Activated CD4-positive, alpha-beta T cell treated with anti-CD3 and anti-CD28 coated beads for 24 hours (primary cell): ENCODE measurements at places on chromosomes 7 and 10.

DNA sequence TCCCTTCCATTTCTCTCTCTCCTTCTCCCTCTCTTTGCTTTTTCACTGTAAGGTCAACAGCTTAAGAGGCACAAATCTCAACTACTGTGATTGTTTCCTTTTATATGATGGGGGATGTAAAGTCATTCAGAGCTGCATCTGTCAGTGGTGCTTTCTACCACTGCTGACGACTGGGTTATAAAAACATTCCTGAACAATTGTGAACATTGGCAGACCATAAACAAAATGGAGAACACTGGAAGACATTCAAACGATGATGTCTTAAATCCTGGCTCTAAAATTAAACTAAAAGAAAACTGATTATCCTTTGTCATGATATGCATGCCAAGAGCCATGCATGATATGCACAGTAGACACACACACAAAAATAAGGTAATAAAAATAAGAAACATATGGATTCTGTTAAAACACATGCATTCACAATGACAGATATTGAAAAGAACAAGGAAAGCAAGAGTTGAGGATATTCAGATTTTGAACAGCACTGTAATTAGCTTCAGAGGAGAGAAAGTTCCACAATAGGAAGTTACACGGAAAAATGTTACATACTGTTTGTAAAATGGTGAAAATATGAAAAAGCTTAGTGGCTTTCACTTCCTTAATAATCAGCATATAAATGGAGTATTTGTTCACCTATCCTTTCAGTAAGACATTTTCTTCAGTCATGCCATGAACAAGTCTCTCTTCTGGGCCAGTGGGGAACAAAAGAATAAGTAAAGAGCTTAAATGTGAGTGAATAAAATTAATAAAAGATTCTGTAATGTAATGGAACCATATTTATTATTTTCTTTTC, 89.2 kb downstream of the RNLS start:
- no peak for DNase-seq

- DNase-seq, result peak; percentile 3
Measured at GRCh38 chr10:30637881-30638467, 8.4 kb upstream of the LYZL2 start.

GRCh38 chr10:131905603-131906268, 4.9 kb downstream of the PPP2R2D start:
- DNase-seq, result no peak

- no peak for DNase-seq
Measured at GRCh38 chr7:38736138-38736537, 105.0 kb upstream of the AMPH start.

DNA sequence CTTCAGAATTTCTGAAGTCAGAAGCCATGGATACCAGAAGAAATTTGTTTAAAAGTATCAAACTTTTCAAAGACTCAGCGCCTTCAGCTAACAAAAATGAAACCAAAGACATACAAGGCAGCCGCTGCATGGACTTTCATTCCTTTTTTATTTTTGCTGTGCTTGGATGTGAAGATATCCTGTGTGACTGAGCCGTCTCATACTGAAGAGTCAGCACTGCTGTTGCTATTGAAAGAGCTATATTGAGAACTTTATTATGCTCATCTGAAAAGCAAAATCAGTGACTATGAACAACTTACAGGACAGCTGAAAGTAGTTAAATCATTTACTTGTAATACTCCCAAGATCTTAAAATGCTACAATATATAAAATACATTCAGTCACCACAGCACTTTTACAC, 809.2 kb downstream of the NXPH1 start:
- DNase-seq, result no peak

- DNase-seq, result no peak
Measured at GRCh38 chr7:66974986-66975590, 20.3 kb downstream of the SBDS start.

DNA sequence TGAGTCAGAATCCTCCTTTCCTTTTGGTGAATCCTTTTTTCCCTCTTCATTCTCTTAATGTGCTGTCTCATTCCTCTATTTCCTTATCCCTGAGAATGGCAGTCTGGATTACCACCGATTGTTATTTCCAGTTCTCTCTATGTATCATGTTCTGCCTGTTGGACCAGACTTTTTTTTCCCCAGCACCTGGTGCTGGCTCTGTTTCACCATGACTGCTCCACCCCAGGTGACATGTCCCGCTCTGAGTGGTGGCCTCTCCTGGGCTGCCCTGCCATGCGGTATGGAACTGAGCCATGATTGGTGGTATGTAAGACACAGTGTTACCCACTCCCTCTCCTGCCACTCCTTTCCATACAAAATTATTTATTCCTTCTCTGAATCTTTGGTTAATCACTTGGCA, 399.9 kb downstream of the GATA3 start:
- DNase-seq, result no peak

DNA sequence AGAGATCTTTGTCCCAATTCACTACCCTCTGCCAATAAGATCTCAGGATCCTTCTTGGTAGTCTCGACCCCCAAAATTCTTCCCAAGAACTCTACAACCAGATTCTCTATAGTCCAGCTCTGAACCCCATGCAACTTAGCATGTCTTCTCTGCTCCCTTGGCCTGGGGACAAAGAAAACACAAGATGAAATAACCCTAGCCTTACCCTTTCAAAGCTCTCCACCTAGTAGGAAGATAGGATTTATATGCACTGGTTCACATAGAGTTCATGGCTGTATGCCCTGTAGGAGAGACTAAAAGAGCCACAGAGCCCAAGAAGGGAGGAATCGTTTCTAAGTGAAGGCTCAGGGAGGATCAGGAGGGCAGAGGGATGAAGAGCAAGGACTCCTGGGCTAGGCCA, 96.1 kb downstream of the PPP1R3C start:
- no peak for DNase-seq

GRCh38 chr7:148442141-148442655, 148.4 kb upstream of the C7orf33 start:
- no peak for DNase-seq

GRCh38 chr7:44240983-44241510, 40.3 kb downstream of the YKT6 start:
- peak; percentile 39 for DNase-seq

DNA sequence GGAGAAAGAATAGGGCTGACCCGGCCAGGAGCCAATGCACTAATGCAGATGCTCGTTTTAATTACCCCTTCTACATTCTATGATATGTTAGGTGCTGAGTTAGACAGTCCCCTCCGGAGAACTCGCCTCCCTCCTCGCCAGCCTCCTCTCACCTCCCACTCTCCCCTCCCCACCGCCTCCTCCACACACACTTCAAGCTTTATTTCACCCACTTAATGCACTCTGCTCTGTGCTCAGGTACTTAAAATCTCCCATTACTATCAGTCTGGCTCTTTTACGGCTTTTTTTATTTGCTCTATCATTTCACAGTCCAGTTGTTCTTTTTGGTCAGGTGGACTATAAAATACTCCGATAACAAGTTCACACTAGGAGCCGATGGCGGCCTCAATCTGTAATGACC, 231.6 kb downstream of the TEX36 start:
- no peak for DNase-seq

DNA sequence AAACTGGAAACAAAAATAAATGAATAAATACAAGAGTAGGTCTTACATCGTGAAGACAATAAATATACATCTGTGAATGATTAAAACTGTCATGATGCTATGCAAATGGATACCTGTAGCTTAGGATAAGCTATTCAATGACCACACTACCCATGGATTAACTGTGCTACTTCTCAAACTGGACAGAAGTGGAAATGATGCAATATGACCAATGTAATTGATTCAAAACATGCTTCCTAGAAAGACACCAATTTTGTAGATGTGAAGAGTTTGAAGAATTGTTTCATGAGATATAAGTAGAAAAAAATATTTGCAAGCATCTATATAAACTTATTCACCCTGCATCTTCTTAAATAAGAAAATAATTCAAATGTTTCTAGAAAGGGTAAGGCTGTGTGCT, 36.1 kb downstream of the TFPI2 start:
- DNase-seq, result no peak

- DNase-seq, result no peak
Measured at GRCh38 chr7:131999193-131999592, 442.8 kb upstream of the PODXL start.

GRCh38 chr7:100865938-100866728, 1.1 kb upstream of the TRIP6 start:
- DNase-seq, result no peak

DNA sequence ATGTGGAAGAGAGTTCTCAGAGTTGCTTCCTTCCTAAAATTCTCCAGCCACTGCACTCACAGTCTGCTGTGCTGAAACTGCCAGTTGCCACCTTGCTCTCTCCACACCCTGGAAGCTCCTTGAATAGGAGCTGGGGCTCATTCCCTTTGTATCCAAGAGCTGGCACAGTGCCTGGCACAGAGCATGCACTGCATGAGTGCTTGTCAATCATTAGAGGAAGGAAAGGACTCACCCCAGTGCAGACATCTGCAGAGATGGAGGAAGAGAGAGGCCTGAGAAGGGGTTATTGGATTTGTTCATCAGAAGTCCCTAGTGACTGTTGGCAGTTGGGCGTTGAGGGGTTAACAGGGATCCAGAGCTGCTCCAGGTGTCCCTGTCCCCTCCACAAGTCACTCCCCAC, 41.7 kb upstream of the DUSP5 start:
- DNase-seq, result no peak

DNA sequence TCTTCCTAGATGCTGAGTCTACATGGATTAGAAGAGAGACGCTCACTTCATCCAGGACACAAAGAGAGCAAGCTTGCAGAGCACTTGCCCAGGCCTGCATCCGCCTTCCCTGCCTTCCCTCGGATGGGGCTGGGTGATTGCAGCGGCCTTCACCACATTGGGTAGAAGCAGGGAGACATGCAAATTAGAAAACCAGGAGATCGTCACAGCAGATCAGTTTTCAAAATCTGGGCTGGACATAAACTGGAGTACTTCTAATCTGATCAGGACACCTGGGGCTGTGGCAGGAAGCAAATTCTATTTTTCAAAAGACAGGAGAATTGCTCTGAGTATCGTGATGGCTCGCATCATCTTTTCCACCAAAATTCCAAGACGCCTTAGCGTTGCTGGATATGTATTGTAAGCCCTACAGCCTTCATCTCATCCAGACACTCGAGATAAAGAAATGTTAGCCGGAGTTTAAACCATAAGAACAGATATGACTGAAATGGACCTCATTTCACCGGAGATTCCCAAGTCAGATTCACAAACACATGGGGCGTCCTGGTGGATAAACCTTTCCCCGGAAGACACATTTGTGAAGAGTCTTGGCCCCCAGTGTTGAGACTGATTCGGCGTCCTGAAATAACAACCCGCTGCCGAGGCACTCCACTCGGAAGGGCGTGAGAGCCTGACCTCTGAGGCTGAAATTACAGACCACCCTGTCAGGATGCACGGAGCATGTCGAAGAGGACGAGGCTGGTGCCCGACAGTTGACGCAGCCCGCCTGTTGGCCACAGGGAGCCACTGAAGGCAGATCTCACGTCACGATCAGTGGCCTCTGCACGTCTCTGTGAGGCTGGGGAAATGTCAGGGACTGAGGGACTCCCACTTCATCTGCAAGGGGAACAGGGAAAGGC, 91.2 kb upstream of the PARD3 start:
- DNase-seq, result no peak

- DNase-seq, result no peak
Measured at GRCh38 chr7:118352867-118353453, 128.5 kb downstream of the ANKRD7 start.

GRCh38 chr7:44075296-44076075, 6.8 kb downstream of the POLM start:
- no peak for DNase-seq

DNA sequence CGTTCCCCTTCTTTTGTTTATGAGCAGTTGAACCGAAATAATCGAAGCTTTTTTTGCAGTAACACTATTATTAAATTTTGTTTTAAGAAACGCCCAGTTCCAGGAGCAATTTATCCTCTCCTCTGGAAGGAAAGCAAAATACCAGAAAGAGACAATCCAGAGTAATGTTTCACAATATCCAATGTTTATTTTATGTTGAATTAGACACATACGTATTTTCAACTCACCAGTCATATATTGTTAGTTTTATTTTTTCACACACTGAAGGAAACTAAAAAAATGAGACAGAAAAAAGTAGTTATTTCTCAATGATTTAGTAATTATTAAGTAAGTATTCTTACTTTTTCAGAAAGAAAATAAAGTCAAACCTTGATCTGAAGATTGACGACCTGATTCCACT, 85.1 kb downstream of the MYOF start:
- DNase-seq, result no peak

GRCh38 chr7:10122551-10123100, 851.0 kb upstream of the PHF14 start:
- no peak for DNase-seq

GRCh38 chr7:66036382-66036781, 39.2 kb upstream of the ASL start:
- no peak for DNase-seq

DNA sequence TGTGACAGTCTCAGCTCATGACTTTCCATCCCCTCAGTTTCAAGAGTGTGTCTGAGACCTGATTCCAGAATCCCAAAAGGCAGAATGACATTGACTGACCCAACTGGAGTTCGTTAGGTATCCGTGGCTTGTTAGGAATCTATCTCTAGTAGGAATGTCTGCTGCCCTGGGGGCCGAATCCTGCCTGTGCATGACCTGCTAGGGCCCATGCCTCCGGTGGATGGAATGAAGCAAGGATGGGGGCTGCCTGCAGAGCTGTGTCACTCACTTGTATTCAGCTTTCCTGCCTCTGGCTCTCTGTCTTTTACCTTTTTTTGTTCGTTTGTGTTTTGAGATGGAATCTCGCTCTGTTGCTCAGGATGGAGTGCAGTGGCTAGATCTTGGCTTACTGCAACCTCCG, 129.5 kb downstream of the SDK1 start:
- DNase-seq, result no peak

DNA sequence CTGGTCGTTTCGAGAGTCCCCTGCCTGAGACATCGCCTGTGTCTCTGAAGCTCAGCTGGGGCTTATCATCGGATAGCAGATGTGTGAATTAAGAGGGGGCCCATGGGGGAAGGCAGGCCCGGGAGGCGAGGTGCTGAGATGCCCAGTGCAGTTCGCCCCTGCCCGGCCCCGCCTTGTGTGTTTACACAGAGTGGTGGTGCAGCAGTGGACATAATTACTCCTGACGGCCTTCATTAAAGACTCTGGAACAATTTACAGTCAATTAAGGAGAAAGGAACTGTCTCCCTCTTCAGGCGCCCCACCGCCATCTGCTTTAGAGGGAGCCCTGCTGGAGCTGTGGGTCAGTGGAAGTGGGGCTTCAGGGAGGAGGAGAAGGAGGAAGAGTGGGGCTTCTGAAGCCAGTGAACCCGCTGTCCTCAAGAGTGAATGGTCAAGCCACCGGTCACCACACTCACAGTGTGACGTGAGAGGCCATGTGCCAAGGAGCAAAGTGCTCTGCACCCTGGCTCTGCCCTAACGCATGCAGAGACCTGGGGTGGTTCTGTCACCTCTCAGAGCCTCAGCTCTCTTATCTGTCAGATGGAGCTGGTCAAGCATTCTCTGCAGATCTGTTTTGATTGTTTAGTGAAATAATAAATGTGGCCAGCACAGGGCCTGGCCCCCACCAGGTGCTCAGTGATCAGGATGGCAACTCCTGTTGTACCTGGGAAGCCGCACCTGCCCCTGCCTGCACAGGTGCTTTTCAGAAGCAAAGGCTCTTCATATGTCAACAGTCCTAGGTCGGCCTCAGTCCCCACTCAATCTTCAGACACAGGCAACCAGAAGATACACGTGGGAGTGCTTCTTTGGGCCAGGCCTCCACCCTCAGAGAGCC, 65.6 kb downstream of the CDH23 start:
- no peak for DNase-seq
